Small intestine (tissue), 16 donors: ENCODE measurements at places on chromosomes 5 and 9. TPM values are rescaled to one million over a fixed set of nuclear protein-coding genes. Genes with fewer than 3 reads are reported as not detected.
A peak's percentile ranks its signal among the peaks of the same experiment; 100 is the strongest.

Gene ANKDD1B
- 1.3 TPM for polyA plus RNA-seq

Gene IL33
- polyA plus RNA-seq: 1.4 TPM

DNA sequence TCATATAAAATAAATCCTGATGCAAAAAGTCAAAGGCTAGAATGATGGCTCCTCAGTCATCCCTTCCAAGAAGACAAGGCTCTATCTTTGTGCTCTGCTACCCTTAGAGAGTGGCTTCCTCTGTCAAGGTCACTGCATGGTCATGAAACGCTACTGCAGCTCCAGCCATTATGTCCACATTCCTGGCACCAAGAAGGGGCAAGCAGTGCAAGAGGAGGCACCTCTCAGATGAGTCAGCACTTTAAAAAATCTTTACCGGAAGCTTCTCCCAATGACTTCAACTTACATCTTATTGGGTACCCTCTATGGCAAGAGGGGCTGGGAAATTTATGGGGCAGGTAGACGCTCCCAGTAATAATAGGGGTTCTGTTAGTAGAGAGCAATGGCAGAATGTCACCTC lies 129.5 kb upstream of the CPEB4 start:
- DNase-seq: no peak

DNA sequence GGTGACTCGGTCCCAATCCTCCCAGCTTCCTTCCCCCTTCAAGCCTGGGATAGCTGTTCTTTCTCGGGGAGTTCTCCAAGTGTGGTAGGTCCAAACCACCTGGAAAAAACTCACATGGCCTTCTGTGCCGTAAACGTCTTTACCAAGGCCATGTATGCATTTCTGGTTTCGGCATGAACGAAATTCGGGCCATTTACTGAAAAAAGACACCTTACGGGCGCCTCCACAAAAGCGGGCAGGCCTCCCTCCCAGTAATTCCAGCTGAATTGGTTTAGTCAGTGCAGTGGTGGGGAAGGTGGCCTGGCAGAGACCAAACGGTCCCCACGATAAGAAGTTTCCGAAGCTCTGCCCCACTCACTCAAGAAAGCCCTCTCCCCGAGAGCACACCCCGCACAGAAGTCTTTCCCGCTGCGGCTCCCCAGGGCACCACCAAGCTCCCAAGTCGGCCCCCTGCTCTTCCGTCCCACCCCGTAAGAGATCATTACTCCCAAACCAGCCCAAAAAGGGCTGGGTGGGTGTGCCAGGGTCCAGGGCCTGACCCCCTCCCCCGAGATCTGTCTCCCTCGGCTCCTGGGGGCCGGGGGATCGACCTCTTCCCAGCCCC lies 86.3 kb upstream of the MELK start:
- peak; percentile 53 for DNase-seq

DNA sequence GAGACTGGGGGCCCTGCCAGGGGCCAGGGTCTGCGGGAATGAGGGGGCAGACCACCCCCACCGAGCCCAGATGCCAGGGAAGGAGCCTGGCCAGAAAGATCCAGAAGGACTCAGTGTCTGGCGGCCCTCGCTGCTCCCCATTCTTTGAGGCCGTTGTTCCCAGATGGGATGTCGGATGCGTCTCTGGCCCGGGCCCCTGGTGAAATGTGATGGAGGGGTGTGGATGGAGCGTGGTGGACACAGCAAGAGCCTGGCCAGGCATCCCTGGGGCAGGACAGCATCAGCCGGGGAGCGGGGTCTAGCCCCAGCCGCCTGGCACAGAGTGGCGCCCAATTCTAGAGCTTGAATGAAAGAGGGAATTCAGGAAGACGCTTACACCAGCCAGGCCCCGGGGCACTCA lies 46.2 kb upstream of the NKD2 start:
- no peak for DNase-seq
